Fibroblast of upper back skin (primary cell): ENCODE measurements at places on chromosomes 11 and 22.

GRCh38 chr11:363948-364761 is 5.1 kb upstream of the B4GALNT4 start:
- no peak for DNase-seq

DNA sequence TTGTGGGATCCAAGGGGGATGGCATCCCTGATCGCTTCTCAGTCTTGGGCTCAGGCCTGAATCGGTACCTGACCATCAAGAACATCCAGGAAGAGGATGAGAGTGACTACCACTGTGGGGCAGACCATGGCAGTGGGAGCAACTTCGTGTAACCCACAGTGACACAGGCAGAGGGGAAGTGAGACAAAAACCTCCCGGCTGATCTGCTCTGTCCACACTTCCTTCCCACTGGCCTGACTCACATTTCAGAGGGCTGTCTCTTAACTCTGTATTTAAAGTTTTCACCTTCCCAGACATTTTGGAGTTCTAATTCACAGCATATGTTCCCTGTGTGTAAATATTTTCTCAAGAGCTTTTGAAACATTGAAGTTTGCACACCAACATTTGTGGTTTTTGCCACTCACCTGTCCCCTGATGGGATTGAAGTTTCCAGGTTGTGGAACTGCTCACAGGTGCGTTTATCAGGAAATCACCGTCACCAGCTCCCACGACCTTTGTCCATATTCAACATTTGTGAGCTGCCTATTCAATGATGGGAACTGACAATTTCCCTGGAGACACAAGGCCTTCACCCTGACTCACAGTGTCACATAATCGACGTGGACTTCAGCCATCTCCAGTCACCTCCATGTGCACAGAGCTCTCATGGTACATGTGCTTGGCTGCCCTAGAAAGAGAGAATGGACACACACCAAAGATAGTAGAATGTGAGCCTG is 99.2 kb downstream of the VPREB1 start:
- no peak for DNase-seq

GRCh38 chr11:56558574-56558973 is 15.5 kb upstream of the OR5M11 start:
- DNase-seq = no peak

GRCh38 chr11:10633261-10633660 is 60.3 kb downstream of the IRAG1 start:
- DNase-seq = no peak

- DNase-seq = peak; percentile 79
These were observed 7.6 kb upstream of the CDC42EP1 start for GRCh38 chr22:37552524-37553163.
